Esophagus squamous epithelium (tissue), 5 donors: ENCODE measurements at places on chromosomes 6 and 20.

GRCh38 chr20:3705970-3706739 lies 6.2 kb downstream of the SIGLEC1 start:
- no peak for DNase-seq

GRCh38 chr6:16966791-16967469 lies 134.9 kb upstream of the STMND1 start:
- DNase-seq, result no peak

DNA sequence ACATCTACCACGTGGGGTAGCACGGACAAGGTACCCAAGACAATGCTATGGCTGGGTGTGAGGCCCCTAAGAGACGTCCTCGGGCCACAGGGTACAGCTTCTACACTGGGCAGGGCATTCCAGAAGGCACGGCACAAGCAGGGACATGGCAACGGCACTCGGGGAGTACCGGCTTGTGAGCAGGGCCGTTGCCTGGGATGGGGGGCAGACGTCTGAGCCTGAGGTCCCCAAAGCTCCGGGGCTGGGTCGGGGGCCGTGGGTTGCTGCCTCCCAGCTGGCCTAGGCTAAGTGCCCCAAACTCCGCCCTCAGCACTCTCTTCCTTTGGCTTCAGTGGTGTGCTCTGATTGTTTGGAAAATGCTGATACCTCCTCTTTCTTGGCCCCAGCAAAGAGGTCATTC lies 110.6 kb downstream of the SULF2 start:
- DNase-seq, result no peak

DNA sequence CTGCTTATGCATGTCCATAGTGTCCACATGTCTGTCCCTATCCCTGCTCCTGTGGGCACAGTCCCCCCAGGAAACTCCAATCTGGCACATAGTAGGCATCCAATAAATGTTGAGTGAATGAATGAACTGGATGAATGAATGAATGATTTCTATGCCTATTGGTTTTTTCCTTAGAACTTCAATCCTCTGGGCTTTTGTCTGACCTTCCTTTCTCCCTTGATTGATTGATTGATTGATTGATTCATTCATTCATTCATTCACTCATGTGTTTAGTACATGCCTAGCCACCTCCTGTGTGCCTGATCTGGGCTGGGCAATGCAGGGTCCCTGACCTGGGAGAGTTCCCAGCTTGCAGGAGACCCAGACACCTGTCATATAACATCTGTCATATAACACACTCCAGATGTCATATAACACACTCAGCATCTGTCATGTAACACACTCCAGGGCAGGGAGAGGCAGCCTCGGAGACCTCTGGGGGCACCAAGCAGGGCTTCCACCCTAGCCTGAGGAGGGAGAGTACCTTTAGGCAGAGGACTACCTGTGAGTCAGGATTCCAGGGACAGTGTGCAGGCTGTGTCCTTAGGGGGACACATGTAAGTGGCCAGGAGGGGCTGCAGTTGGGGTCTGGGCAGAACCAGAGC lies 17.9 kb downstream of the VSTM2L start:
- DNase-seq, result no peak

- DNase-seq, result no peak
These were observed 133.6 kb downstream of the SYNE1 start for GRCh38 chr6:152503546-152503945.

DNA sequence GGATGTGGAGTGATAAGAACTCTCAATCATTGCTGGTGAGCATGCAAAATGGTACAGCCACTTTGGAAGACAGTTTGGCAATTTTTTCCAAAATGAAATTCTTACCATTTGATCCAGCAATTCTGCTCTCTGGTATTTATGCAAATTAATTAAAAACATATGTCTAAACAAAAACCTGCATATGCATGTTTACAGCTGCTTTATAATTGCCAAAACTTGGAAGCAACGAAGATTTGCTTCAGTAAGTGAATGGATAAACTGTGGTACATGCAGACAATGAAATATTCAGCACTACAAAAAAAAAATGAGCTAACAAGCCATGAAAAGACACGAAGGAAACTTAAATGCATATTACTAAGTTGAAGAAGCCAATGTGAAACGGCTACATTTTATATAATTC lies 55.5 kb upstream of the SMLR1 start:
- DNase-seq, result no peak

DNA sequence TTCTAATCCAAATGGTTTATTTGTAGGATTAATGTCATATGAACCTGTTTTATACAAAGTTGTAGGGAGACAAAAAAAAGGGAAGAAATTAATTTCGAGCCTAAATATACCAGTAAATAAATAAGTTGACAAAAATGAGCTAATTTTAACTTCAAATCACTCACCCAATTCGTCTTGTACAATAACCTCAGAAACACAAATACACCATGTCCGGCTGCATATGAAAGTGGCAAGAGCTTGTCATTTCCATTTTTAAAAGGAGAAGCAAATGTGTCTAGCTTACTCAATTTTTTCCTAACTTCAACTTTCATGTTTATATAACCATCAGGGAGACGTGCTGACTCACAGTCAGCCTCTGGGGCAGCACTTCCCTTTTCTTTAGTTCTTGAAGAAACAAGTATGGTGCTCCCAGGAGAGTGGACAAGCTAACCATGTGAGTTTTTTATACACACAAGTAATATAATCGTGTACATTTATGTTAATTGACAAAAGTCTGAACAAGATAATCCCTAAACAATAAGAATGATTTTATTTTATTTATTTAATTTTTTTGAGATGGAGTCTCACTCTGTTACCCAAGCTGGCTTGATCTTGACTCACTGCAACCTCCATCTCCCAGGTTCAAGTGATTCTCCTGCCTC lies 55.5 kb upstream of the SGK1 start:
- DNase-seq, result no peak

- no peak for DNase-seq
These were observed 109.2 kb upstream of the CDYL start for GRCh38 chr6:4666886-4667513.

GRCh38 chr6:105838171-105838570 lies 248.0 kb upstream of the PRDM1 start:
- no peak for DNase-seq
